ENCODE measurements at places on chromosomes 1 and 21.

GRCh38 chr21:24976238-24976637 lies 631.0 kb downstream of the MRPL39 start:
- no peak for DNase-seq

- DNase-seq, result no peak
These were observed 115.5 kb downstream of the PPIAL4G start for GRCh38 chr1:148367596-148367995.

- DNase-seq, result no peak
These were observed 6.6 kb downstream of the CLIC4 start for GRCh38 chr1:24751833-24752232.

DNA sequence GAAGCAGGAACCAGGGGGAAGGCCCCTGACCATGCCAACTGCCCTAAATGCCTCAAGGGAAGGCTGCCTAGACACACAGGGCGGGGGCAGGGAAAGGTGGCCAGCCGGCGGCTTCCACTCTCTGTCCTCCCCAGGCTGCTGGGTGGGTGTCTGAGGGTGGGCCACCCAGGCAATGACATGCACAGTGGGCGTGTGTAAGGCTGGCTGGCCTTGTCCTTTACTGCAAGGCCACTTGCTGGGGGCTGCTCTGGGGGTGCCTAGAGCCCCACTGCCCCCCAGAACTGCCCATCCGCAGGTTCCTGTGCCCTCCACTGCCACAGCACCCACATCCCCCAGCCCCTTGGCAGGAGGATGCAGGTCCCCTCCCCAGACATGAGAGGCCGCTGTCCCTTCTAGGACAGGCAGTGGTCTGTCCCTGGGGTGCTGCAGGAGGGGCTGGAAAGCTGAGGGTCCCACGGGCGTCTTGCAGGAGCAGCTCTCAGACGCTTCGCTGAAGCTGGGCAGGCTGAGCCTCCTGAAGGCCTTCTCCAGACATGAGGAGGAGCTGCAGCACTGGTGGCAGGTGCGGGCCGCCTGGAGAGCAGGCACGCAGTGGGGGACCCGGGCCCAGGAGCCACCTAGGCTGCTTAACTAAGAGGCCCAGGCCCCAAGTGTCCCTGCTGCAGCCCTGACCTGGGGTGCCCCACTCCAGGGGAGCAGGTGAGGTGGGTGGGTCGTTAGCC lies 10.1 kb downstream of the CCDC27 start:
- DNase-seq, result no peak

GRCh38 chr21:39350094-39351005 lies 1.5 kb upstream of the HMGN1 start:
- DNase-seq, result no peak

DNA sequence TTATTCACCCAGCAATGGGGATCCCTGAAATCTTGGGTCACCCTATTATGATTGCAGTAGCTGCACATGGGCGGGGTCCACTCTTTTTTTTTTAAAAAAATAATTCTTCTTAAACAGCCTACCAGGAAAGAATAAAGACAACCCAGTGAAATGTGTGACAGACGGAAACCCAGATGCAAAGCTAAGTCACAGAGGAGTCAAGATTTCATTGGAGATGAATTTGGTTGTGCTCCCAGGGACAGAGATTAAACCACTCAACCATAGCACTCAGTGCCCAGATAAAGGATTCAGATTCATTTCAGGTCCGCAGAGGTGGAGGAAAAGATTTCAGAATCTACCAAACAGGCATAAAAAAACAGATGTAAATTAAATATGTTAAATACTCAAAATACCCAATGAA lies 583.5 kb upstream of the ZP4 start:
- no peak for DNase-seq

- DNase-seq, result no peak
These were observed 26.3 kb downstream of the CLEC20A start for GRCh38 chr1:178470411-178470960.

DNA sequence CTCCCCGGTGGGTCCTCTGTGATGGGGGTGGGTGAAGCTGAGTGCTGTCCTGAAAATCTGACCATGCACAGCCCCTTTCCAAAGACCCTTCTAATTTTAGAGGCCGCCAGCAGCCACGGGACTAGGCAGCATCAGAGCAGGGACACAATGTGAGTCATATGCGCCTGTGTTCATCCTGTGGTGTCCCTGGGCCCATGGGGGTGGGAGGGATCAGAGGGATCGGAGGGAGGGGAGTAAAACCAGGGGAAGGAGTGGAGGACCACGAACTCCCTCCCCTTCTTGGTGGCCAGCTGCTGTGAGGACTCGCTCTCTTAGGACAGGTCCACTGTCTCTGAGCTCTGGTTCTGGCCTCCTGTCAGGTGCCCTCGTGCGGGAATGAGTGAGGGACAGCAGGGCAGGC lies 61.5 kb downstream of the ADARB1 start:
- DNase-seq, result no peak

- no peak for DNase-seq
These were observed 137.8 kb upstream of the DPYD start for GRCh38 chr1:98058676-98059075.

DNA sequence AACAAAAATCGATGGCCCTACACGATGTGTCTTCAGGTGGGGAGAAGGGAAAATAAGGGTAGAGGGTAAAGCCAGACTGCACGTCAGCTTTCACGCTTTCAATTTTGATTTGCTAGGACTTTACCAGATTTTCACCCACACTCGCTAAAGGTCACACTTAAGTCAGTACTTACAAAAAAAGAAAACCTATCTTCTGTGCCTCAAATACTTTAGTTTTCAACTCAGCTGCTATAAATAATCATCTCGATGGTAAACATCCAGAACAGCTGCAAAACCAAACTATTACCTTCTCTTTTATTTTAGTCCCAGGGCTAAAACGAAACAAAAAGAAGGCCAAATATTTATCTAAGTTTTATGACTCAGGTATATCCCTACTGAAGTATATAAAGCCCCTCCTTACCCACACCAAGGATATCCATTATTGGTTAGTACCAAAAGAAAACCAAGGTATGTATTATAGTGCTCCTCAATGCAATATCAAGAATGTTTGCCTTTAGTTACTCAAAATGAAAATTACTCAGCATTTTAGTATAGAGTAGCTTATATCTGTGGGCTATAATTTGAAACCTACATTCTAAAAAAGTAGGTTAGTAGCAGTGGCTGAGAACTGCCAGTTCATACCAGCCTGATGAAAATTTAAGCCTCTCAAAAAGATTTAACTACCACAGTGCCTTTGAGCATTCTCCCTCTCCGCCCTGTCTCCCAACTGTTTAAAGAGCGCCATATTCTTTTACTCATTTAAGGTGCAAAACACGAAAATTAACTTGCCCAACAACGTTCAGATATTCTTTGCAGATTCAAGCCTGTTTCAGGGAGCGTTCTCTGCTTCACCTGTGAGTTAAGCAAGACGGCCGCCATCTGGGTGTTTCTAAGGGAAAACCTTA lies 1.5 kb downstream of the CSDE1 start:
- no peak for DNase-seq

- DNase-seq, result no peak
These were observed 16.4 kb downstream of the S100A7 start for GRCh38 chr1:153444078-153444477.

DNA sequence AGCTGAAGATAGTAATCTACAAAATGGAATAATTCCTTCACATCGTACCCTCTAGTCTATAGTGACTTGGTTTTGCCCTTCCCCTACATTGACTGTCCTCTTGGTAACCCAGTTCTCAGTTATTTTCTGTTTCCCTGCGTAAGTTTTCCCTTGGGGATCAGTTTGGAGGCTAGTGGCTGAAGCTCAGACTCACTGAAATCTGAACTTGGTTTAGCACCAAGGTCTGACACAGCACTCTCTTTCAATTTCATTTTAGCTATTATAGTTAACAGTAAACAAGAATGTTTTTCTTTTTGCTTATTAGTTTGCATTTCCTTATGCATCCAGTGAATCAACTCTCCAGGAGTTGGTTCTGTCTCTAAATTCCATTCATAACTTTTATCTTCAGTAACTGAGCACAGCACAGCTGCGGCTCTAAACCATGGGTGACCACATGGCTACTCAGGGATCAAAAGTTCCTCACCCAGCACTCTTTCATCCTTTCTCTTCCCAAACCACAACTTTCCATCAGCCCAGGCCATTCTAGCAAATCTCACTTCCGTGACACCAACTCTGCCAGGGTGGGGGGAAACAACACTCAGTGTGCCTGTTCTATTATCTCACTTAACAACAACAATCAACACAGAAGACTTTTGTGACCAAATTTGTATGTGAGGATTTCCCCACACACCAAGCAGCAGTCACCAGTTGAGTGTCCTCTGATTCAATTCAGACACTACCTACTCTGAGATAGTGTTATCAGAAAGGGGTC lies 17.6 kb upstream of the IFI6 start:
- DNase-seq, result no peak

DNA sequence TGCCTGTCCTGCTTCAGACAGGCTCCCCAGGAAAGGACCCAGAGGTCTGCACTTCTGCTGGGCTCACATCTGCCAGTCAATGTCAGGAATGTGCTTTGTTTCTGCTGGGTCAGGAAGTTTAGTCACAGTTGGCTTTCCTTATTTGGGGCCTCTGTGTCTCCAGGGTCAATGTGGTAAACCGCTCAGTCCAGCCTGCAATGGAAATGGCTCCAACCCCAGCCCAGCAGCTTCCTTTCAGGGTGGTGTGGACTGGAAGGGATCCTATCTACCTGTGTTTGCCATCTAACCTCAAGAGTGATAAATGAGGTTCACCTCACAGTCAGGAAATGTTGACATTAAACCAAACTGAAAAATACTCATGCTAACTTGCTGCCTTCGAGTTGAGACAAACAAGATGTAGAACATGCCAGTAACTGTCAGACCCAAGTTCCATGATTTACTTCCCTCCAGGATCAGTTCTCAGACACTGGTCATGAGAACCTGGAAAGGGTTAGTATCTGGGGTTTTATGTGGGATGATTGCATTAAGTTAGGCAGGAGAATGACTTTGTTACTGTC lies 20.3 kb downstream of the ENO1 start:
- DNase-seq, result no peak

GRCh38 chr1:41464885-41465284 lies 19.6 kb downstream of the EDN2 start:
- DNase-seq, result no peak

GRCh38 chr1:169060919-169061639 lies 45.4 kb upstream of the ATP1B1 start:
- no peak for DNase-seq

- no peak for DNase-seq
These were observed 23.5 kb downstream of the NTPCR start for GRCh38 chr1:232973652-232974611.

DNA sequence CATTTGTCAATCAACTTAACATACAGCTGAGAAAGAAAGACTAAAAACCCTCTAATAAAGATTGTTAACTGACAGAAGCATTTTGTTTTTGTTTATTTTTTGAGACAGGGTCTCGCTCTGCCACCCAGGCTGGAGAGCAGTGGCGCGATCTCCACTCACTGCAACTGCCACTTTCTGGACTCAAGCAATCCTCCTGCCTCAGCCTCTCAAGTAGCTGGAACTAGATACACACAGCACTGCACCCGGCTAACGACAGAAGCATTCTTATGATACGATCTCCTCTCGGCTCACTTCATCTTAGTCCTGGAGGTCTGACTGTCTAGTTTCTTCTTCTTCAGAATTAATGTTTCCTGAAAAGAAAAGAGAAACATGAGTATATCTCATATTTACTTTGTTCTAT lies 23.5 kb downstream of the RSPH1 start:
- DNase-seq, result no peak

GRCh38 chr1:218705391-218705790 lies 360.3 kb downstream of the TGFB2 start:
- no peak for DNase-seq

- DNase-seq, result no peak
These were observed 1671.1 kb downstream of the MRPL39 start for GRCh38 chr21:23936224-23936623.

DNA sequence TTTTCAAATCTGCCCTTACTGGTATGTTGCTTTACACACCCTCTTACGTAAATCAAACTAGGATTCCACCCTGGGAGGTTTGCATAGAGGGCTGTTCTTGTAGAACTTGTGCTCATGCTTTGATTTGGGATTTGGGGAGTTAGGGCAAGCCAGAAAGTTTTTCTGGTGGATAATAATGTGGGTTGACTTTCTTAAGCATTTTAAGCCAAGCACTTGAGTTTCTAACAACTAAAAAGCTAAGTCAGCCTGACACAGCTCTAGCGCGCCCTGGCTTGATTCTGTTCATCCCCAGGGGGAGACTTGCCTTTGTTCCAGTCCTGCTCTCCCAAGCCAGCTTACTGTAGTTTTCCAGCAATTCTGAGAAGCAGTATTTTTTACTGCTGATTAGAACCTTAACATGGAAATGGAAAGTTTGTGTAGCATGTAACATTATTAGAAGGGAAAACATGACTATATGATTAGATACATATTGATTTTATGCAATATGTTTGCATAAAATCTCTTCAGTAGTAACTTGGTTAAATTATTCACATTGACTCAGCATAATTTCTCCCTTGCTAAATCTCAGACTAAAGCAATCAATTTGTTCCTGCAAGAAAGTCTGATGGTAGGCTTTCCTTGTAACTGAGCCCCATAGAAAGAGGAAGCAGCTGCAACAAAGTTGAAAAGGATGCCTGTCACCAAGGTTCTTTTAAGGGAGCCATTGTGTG lies 11.0 kb upstream of the PGD start:
- DNase-seq, result no peak

DNA sequence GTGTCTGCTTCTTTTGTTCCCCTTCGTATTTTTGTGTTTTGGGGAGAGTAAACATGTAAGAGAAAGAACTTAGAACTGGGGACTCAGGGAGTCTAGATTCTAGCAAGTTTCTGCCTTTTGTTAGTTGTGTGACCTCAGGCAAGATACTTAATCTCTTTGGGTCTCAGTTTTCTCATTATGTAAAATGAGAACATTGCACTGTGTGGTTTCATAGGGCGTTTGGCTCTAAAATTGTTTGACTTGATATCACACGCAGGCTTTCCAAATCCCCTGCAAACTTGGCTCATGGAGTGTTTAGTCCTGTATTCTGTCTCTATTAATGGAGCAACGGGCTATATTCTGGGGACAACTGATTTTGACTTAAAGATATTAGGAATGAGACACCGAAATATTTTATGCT lies 57.7 kb downstream of the NTNG1 start:
- no peak for DNase-seq

DNA sequence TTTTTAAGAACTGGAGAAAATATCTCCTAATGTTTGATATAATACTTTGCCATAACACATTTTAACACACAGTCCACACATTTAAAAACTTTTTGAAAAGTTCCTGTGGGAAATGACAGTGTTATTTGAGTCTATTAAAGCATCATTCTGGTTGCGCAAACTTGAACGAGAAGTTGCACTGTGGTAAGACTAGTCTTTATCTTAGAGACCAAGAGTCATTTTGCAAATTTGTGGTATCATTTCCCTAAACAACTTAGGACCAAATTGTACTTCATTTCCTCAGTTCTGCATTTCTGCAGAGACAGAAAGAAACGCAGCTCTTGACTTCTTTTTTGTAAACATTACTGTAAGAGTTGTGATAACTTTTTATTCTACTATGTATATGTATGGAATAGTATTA lies at the start of gene RGS18:
Gene RGS18, plus strand, starts transcription at position 282 of the 400 bp plus-strand sequence. CDS start 176 bp downstream, outside the sequence.
- no peak for DNase-seq
